ENCODE measurements at places on chromosomes 4 and X. TPM values are rescaled to one million over a fixed set of nuclear protein-coding genes. Genes with fewer than 3 reads are reported as not detected.

PAGE1 gene
- not detected for total RNA-seq

GUF1 gene
- 23.0 TPM for total RNA-seq

OPN1LW gene
- total RNA-seq = not detected

CXorf58 gene
- not detected for total RNA-seq

TEX11 gene
- 1.5 TPM for total RNA-seq

BMP3 gene
- 0.05 TPM for total RNA-seq

RHOH gene
- not detected for total RNA-seq

TGIF2LX gene
- total RNA-seq = not detected

HHIP gene
- total RNA-seq = 0.59 TPM

FRG2 gene
- not detected for total RNA-seq

GASK1B gene
- total RNA-seq = 160 TPM

Measured in smooth muscle cell of the umbilical artery (primary cell).